Spinal cord (tissue), 10 donors: ENCODE measurements at places on chromosomes 4 and X.

GRCh38 chr4:1459081-1459721, 53.0 kb upstream of the NKX1-1 start:
- no peak overlapping the region for H3K4me3 ChIP-seq
- peaks cover 60% of the 10 kb centered on the region for H3K27me3 ChIP-seq
- H3K27ac ChIP-seq = no peak overlapping the region
- DNase-seq = no peak

DNA sequence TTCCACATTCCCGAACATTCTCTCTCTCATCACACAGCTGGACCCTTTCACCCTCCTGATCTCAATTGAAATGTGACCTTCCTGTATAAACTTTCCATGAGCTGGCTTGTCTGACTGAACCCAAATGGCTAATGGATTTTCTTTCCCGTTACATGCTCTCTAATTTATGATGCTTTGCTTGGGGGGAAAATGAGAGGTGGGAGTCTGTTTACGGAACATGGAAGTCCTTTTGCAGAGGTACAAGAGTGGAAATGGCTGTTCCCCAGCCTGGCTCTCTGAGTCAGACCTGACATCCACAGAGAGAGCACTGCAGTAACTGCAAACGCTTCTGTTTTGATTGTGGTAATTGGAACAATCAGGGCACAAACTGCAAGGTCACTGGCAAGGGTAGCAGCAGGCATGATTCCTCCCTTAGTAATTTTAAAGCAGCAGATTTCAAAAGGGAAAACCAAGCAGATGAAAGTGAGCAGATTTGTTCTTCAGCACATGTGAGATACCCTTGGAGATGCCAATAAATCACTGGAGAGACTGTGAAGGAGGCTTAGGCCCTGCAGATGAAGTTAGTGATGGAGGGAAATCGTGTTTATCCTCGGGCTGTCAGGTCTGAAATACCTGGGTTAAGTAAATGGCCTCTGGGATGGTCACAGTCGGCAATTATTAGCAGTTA, 83.9 kb downstream of the SNCA start:
- H3K4me3 ChIP-seq = no peak overlapping the region
- H3K27ac ChIP-seq = peak overlapping the region; percentile 59
- H3K27me3 ChIP-seq = no peaks in the 10 kb centered on the region
- H3K36me3 ChIP-seq = no peaks in the 10 kb centered on the region
- DNase-seq = no peak
- H3K4me1 ChIP-seq = no peaks in the 10 kb centered on the region

GRCh38 chr4:128516301-128516969, 228.8 kb upstream of the PGRMC2 start:
- DNase-seq = no peak
- no peak overlapping the region for H3K27ac ChIP-seq
- no peaks in the 10 kb centered on the region for H3K36me3 ChIP-seq
- H3K27me3 ChIP-seq = no peaks in the 10 kb centered on the region
- H3K4me3 ChIP-seq = no peak overlapping the region
- H3K4me1 ChIP-seq = peaks cover 3% of the 10 kb centered on the region

DNA sequence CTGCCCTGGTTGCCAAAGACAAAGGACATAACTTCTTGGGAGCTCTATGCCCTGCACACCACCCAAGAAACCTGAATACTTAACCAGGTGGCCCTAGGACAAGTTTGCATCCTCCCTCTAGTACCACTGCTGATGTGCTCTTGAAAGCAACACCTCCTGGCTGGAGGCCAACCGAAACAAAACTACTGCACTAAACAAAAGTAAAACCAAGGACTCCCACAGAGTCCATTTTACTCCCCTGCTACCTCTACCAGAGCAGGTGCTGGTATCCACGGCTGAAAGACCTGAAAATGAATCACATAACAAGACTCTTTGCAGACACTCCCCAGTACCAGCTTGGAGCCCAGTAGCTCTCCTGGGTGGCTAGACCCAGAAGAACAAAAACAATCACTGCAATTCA, 941.8 kb downstream of the RAPGEF2 start:
- H3K27me3 ChIP-seq = no peaks in the 10 kb centered on the region
- no peaks in the 10 kb centered on the region for H3K4me1 ChIP-seq
- no peak overlapping the region for H3K4me3 ChIP-seq
- no peak overlapping the region for H3K27ac ChIP-seq
- H3K36me3 ChIP-seq = no peaks in the 10 kb centered on the region
- DNase-seq = no peak

DNA sequence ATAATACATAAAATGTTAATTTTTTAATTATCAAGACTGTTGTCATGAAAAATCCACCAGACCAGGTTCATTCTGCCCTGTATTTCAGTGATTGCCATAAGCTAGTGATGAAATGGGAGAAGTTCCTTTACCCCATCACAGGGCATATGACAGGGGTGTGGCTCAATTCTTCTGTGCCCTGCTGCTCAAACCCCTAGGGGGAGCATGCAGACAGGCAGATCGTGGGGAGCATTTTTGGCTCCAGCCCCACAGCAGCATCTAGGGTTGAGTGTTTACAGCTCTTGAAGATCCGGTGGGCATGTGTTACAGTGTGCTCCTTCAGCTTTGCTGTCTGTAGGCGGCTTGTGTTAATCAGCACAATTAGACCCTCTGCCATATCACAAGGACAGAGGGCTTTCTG, 700.7 kb downstream of the PCDH18 start:
- no peaks in the 10 kb centered on the region for H3K36me3 ChIP-seq
- no peaks in the 10 kb centered on the region for H3K4me1 ChIP-seq
- no peak overlapping the region for H3K27ac ChIP-seq

DNA sequence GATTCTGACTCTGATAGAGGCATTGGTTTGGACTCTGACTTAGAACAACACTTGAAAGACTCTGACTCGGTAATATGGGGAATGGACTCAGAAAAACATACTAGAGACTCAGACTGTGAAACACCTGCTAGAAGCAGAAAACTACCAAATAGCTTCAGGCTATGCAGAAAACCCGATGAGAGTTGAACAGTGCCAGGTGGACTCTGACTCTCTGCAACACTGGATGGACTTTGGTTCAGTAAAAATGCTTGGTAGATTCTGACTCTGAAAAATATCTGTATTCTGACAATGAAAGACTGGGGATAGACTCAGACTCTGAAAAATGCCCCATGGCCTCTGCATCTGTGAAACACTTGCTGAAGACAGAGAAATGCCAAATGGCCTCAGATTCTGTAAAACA, 215.1 kb upstream of the HDX start:
- no peak for DNase-seq
- H3K27ac ChIP-seq = no peak overlapping the region
- H3K27me3 ChIP-seq = no peaks in the 10 kb centered on the region
- H3K36me3 ChIP-seq = no peaks in the 10 kb centered on the region
- H3K4me3 ChIP-seq = no peak overlapping the region

- H3K27me3 ChIP-seq = no peaks in the 10 kb centered on the region
- no peaks in the 10 kb centered on the region for H3K4me1 ChIP-seq
- H3K4me3 ChIP-seq = no peak overlapping the region
- H3K36me3 ChIP-seq = no peaks in the 10 kb centered on the region
Measured at GRCh38 chr4:61296144-61296543, 96.0 kb downstream of the ADGRL3 start.

DNA sequence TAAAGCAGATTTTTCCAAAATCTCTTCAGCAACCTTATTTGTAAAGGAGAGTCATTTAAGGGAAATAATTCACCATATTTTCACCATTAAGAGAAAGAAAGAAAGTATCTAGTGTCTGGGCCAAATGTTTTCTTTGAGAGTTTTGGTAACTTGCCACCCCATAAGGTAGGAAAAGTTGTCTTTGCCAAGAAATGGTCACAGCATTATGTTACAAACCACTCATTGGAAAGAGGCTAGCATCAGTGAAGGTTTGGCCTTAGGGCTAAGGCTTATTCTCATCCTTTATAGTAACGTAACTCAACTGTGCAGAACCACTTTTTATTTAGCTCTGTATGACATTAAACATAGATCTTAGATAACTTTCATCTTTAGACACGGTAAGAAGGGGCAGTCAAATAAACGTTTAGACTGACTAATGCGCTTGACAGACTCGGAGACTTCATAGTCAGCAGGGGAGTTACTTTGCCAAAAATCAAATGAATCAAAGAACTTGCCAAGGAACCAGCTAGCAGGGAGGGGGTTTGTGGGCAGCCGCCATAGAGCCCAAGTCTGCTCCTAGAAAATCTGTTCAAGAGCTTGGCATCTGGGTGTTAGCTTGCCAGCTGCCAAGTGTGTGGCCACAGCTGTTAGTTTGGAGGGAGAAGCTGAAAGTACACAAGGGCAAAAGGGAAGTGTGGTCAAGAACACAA, 182.8 kb upstream of the GRID2 start:
- no peaks in the 10 kb centered on the region for H3K27me3 ChIP-seq
- H3K4me1 ChIP-seq = no peaks in the 10 kb centered on the region

- no peaks in the 10 kb centered on the region for H3K36me3 ChIP-seq
- H3K27ac ChIP-seq = no peak overlapping the region
- H3K4me3 ChIP-seq = no peak overlapping the region
- no peaks in the 10 kb centered on the region for H3K27me3 ChIP-seq
- H3K4me1 ChIP-seq = no peaks in the 10 kb centered on the region
- no peak for DNase-seq
Measured at GRCh38 chr4:90215286-90215685, 88.1 kb downstream of the CCSER1 start.

- H3K27ac ChIP-seq = no peak overlapping the region
- no peaks in the 10 kb centered on the region for H3K36me3 ChIP-seq
- no peaks in the 10 kb centered on the region for H3K4me1 ChIP-seq
- H3K27me3 ChIP-seq = peaks cover 3% of the 10 kb centered on the region
- no peak overlapping the region for H3K4me3 ChIP-seq
Measured at GRCh38 chrX:42047886-42048285, 124.5 kb upstream of the CASK start.

- no peaks in the 10 kb centered on the region for H3K36me3 ChIP-seq
- H3K4me3 ChIP-seq = no peak overlapping the region
- H3K4me1 ChIP-seq = peaks cover 28% of the 10 kb centered on the region
- H3K27me3 ChIP-seq = no peaks in the 10 kb centered on the region
- H3K27ac ChIP-seq = no peak overlapping the region
- no peak for DNase-seq
Measured at GRCh38 chr4:153232768-153233167, 28.5 kb downstream of the TRIM2 start.

GRCh38 chr4:144410230-144410783, 235.6 kb upstream of the HHIP start:
- no peaks in the 10 kb centered on the region for H3K27me3 ChIP-seq
- no peaks in the 10 kb centered on the region for H3K4me1 ChIP-seq
- H3K27ac ChIP-seq = no peak overlapping the region
- no peak overlapping the region for H3K4me3 ChIP-seq

DNA sequence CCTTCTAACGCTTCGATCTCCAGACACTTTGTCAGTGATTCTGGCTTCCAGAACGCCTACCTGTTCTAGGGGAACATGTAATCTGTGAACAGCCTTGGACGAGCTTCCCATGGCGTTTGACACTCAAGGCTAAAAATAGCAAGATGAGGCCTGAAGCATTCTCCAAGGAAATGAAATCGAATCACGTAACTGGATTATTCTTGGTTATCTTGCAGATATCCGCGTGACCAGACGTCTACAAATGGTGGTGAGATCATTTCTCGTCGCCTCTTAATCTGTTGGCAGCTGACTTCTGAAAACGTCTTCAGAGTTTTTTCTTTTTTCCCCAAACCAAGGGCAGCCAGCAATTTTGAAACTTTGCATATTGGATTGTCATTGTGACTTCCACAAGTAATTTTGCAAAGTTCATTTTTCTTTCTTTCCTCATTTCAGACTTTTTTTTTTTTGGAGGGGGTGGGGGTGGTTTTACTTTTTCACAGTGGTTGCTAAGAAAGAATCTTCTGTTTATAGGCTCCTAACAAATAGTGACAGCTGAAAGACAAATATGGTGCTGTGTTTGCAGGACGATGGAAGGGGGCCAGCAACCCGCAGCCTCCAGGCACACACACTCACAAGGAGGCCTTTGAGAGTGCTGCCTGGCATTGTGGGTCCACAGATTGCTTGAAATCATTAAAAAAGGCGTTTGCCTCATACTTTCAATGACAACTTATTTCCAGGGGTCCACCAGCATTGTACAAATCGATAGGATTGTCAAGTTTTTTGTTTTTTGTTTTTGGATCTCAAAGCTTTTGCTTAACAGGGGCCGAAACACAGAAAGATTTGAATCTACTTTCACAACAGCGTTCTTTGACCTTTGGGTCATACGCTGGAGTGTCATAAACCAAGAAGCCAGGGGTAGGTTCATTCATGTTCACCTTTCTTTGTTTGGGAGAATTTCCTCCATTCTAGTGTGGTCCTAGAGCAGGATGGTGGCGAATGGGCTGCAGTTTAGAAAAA, 32.4 kb upstream of the PDLIM3 start:
- peak; percentile 86 for DNase-seq
- H3K27me3 ChIP-seq = no peaks in the 10 kb centered on the region
- no peak overlapping the region for H3K4me3 ChIP-seq
- H3K27ac ChIP-seq = peak overlapping the region; percentile 89
- H3K4me1 ChIP-seq = peaks cover 18% of the 10 kb centered on the region
- H3K36me3 ChIP-seq = no peaks in the 10 kb centered on the region

- no peaks in the 10 kb centered on the region for H3K27me3 ChIP-seq
- DNase-seq = no peak
- no peak overlapping the region for H3K27ac ChIP-seq
- no peaks in the 10 kb centered on the region for H3K36me3 ChIP-seq
- no peak overlapping the region for H3K4me3 ChIP-seq
Measured at GRCh38 chrX:127570276-127570675, 481.9 kb downstream of the ACTRT1 start.

DNA sequence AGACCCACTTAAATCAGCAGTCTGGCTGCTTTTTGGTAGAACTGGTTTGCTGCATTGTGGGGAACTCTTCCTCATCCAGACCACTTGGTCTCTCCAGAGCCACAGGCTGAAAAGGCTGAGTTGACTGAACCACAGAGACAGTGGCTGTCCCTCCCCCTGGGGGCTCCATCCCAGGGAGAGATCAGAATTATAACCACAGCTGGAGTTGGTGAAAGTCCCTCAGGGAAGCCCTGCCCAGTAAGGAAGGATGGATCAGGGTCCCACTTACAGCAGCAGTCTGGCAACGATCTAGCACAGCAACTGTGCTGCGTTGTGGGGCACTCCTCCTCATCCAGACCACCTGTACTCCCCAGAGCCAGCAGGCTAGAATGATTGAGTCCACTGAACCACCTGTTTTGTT, 212.7 kb downstream of the SOX3 start:
- H3K27me3 ChIP-seq = no peaks in the 10 kb centered on the region
- no peak overlapping the region for H3K27ac ChIP-seq
- H3K4me3 ChIP-seq = no peak overlapping the region

DNA sequence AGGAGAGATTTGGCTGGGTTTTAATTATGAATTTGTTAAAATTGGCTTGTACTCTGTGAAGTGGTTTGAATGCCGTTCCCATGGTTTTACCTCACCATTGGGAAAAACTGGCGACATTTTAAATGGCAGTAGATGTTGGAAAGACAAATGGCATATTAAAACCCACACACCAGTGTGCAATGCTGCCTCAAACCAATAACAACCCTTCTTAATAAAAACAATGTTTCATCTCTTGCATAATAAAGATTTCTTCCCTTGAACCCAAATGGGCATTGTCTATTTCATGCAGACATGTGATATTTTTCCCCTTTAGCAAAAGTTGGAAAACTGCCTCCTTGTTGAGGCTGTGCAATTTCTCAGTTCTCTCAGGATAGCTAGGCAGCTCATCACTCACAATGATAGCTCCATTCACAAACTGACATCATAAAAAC, 33.7 kb downstream of the GABRB1 start:
- peak; percentile 77 for DNase-seq
- H3K27ac ChIP-seq = peak overlapping the region; percentile 40
- no peaks in the 10 kb centered on the region for H3K36me3 ChIP-seq
- no peak overlapping the region for H3K4me3 ChIP-seq
- no peaks in the 10 kb centered on the region for H3K27me3 ChIP-seq
- peaks cover 4% of the 10 kb centered on the region for H3K4me1 ChIP-seq

GRCh38 chr4:157521906-157522305, 301.4 kb downstream of the GRIA2 start:
- no peak for DNase-seq
- no peaks in the 10 kb centered on the region for H3K4me1 ChIP-seq
- H3K27me3 ChIP-seq = no peaks in the 10 kb centered on the region
- H3K36me3 ChIP-seq = no peaks in the 10 kb centered on the region
- no peak overlapping the region for H3K27ac ChIP-seq
